ENCODE measurements at places on chromosomes 5 and 9.

GRCh38 chr5:29015523-29015922 lies 1977.1 kb upstream of the CDH9 start:
- DNase-seq = no peak

GRCh38 chr9:99779277-99779676 lies 42.4 kb upstream of the NR4A3 start:
- no peak for DNase-seq

DNA sequence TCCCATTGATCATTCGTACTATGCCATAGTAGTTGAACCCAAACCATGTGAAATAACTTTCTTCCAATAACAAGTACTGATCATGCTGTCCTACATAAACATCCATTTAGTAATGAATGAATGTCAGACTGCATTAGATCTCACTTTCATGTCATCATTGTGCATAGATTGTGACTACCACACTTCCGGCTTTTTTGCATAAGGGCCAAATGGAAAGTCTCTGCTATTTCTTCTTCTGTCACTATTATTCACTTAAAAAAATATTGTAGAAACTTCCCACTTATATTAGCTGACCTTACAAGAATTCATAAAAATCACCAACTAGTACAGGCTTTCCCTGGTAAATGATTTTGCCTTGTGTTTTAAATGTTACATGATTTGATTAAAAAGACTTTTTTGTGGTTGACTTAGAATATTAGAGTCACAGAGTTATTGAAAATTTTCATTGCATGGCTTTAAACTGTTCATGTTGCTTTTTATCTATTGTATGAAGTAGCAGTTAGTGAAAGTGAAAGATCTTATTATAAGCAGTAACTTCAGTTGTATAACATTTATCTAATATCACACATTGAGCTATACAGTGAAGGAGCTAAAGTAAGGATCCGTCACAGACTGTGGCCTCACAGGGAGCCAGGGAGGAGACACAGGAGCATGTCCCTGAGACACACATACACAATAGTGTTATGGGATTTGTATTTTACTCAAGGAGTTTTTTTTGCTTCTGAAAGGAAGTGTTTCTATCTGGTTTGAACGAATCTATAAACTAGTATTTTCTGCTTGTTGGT lies 33.9 kb downstream of the LMNB1 start:
- DNase-seq = no peak

- DNase-seq = no peak
Measured at GRCh38 chr9:36091026-36091953, 45.2 kb upstream of the GLIPR2 start.

DNA sequence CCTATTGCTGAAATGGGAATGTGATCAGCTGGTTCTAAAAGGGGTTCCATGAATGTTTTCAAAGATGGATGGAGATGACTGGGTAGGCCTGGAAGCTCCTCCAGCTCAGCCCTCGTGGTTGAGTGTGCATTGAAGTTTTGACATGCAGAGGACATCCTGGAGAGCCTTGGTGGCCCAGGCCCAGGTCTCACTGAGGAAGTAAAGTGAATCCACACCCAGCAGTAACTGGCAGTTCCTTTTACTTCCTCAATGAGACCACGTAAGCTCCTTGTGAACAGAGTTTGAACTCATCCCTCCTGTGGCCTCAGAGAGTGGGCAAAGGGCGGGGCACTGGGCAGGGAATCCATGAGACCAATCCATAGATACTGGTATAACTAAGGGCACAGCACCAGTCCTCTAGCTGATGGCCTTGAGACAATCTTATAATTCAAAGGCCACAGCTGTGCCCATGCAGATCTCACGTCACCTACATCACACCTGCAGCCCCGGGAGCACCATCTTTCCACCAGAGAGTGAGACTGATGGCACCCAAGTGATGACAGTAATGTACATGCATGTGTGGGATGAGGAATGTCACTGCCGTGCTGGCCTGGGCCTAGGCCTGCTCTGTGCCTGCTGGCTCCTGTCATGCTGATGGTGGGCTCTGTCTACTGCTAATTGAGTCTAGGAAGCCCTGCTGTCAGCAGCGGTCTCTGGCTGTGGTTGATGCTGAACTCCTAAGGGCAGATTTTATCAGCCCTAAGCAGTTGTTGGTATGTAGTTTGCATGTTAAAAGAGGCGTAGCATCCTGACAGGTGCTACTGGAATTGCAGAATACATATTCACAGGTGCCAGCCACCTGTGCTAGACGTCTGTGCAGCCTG lies 257.8 kb downstream of the FSTL4 start:
- no peak for DNase-seq

Measured in right cardiac atrium (tissue), 5 donors.